ENCODE measurements at places on chromosomes 4 and X. TPM values are rescaled to one million over a fixed set of nuclear protein-coding genes. Genes with fewer than 3 reads are reported as not detected.

GRCh38 chr4:8439168-8439567 lies 1.4 kb downstream of the ACOX3 start:
- DNase-seq = no peak

Gene ATP2B3
- 0.14 TPM for total RNA-seq

Gene NSUN7
- total RNA-seq = 5.5 TPM

DNA sequence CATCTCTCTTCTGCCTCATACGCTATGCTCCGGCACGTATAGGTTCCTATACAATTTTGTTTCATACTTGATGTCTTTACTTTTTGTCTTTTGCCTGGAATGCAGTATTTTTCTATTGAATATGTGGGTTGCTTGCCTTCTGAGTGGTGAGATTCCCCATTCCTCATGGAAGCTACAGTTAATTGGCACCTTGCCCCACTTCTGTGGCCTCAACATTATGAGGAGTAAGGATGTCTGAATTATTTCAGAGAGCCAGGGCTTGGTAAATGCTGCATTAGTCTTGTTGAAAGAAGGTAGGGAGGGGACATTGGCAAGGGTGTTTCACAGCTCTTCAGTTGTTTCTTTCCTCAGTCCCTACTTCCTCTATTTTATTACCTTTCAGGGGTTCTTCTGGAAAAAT lies 23.0 kb downstream of the CDKL5 start:
- DNase-seq = no peak

- DNase-seq = no peak
Measured at GRCh38 chr4:124555959-124556358, 156.6 kb downstream of the ANKRD50 start.

Gene SLC34A2
- total RNA-seq = 1.0 TPM

GRCh38 chrX:107107459-107107858 lies 11.2 kb downstream of the RBM41 start:
- no peak for DNase-seq

DNA sequence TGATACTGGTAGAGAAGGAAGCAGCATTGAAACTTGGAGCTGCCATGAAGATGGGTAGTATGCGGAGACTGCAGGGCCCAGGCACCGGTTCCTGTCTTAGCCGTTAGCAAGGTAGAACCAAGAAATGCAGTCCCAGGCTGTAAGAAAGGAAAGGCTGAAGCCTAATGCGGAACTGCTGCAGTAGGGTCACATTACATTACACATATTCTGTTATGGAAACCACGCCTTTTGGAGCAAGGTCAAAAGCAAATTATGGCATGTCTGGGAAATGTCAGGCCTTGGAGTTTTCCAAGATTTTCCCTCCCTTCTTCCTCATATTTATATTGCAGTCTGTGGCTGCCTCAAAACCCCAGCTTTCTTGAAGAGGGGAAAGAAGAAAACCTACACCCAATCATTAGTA lies 204.8 kb upstream of the RASGEF1B start:
- DNase-seq = peak; percentile 49

DNA sequence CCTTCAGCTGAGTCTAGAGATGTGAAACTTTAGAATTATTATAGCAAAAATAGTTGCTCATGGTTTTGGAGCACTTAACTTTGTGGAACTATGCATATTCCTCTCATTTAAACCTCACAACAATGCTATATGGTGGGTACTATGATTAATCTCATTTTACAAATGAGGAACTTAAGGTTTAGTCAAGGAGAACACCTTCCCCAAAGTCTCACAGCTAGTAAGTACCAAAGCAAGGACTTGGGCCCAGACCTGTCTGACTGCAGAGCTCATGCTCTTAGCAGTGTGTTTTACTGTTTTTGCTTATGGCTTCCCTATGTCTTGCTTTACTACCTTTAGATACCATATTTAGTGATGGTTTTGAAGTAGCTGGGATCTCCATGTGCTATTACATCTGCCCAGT lies 5.1 kb downstream of the UBE2A start:
- DNase-seq = no peak

- DNase-seq = peak; percentile 46
Measured at GRCh38 chrX:153900831-153901752, 3.4 kb upstream of the AVPR2 start.

Gene AKAP14
- total RNA-seq = not detected

DNA sequence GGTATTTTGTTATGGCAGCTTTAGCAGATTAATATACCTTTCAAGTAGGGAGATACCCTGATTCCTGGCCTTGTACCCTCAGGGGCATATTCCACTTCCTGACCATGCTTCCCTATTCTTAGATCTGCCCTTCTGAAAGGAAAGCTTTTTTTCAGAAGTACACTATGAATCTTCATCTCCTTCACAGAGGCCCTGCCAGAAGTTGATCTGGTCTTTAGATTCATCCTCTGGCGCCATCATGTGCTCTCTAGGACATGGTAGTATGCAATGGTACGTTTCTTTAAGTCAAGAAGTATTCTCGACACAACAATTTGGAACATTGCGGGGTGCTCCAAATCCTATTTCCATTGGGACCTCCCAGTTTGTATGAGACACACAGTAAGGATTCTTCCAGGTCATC lies 39.6 kb upstream of the DIPK2B start:
- no peak for DNase-seq

DNA sequence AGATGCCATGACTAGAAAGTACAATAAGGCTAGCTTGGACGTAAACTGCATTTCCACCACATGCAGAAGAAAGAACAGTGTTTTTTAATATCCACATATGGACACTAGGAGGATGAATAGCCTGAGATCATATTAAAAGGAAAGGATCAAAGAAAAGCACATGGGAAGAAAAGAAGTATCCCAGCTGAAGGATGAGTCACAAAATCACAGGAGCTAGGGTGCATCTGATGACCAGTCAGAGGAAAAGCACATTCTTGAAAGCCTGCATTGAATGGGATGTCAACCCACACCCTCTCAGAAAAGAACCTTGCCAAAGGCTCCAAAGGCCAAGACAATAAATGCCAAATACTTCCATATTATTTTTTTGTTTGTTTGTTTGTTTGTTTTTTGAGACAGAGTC lies 56.8 kb upstream of the PRDX4 start:
- DNase-seq = no peak

DNA sequence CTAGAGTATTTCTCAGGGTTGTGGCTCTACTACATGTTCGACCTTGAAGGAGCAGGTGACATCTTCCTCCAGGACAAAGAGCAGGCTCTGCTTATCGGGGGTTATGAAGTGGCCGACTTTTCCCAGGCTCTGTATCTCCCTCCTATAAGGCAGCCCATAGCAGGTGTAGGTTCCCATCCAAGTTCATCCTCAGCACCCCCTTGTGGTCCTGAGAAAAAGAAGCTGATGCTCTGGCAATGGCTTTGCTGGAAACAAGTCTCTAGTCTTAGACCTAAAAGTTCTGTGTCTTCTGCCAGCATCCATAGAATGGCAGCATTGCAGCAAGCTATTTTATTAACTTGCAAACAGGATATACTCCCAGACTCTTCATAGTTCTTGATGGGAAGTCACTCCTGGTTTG lies 836.6 kb upstream of the PRKX start:
- peak; percentile 30 for DNase-seq

Gene ARHGAP4
- 20.5 TPM for total RNA-seq

Gene F11
- total RNA-seq = not detected

- no peak for DNase-seq
Measured at GRCh38 chrX:9557091-9557490, 92.2 kb downstream of the TBL1X start.

DNA sequence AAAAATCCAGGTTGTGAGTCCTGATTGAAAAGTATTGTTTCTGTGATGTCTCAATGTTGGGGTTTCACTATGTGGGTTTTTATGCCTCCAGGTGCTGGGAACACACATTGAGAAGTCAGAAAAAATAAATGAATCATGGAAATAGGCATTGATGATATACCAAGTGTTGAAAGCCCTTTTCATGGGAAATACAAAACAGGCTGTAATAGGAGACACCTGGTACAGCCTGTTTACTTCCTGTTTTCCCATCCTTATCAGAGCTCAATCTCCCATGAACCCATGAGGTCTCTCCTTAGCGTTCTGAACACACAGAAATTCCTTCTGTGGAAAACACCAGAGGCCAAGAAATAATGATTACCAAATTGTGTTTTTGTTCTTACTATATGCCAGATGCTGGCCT lies 106.3 kb upstream of the BOD1L1 start:
- DNase-seq = peak; percentile 21

Gene UCP1
- not detected for total RNA-seq

Gene NPFFR2
- 13.5 TPM for total RNA-seq

- peak; percentile 2 for DNase-seq
Measured at GRCh38 chrX:37976153-37976552, 30.2 kb upstream of the SYTL5 start.

Measured in cardiac muscle cell (in vitro differentiated cells and primary cell).